ENCODE measurements at places on chromosomes 5 and 9.

DNA sequence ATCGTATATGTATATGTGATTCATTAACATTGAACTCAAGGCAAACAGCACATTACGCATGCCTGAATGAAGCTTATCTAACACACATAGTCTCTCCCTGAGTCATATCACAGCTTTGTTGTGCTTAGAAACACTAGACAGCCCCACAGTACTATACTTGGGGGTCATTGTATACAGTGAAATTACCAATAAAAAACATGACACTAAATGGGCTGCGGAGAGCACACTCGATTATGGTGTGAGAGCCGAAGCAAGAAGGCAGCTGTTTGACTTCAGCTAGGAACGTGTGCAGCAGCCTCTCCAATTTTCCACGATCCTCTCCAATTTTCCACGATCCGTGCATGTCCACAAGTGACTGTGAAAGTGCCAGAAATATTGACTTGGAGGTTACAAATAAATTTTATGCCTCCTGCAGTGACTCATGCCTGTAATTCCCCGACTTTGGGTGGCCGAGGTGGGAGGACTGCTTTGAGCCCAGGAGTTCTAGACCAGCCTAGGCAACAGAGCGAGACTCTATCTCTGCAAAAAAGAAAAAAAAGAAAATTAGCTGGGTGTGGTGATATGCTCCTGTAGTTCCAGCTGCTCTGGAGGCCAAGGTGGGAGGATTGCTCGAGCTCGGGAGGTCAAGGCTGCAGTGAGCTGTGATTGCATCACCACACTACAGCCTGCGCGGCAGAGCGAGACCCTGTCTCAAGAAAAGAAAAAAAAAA is 102.4 kb downstream of the DAPK1 start:
- DNase-seq = no peak

GRCh38 chr5:14906628-14907027 is 35.0 kb upstream of the ANKH start:
- DNase-seq = no peak

DNA sequence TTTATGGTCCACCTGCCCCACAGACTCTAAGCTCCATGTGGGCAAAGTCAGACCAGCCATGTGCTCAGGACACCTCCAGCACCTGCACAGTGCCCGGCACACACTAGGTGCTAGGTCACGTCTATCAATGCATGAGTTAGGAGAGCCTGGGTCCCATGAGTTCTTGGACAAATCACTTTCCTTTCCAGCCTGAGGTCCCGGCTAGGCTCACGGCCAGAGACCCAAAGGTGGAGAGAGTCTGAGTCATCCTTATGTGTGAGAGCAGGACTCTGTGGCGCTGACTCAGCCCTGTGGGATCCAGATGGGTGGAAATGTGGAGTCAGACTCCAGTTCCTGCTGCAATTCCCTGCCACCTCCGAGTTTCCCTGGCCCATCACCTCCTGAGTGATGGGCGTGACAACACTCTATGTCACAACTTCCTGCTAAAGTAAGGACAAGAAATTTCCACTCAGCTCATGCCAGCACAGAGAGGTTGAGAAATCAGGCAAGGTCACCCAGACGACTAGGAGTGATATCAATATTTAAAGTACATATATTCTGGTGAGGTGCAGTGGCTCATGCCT is 2.5 kb upstream of the ST6GALNAC4 start:
- DNase-seq = no peak

GRCh38 chr5:107501965-107502675 is 168.6 kb downstream of the EFNA5 start:
- no peak for DNase-seq

- no peak for DNase-seq
Observed at GRCh38 chr5:60366489-60366888, 333.5 kb downstream of the DEPDC1B start.

DNA sequence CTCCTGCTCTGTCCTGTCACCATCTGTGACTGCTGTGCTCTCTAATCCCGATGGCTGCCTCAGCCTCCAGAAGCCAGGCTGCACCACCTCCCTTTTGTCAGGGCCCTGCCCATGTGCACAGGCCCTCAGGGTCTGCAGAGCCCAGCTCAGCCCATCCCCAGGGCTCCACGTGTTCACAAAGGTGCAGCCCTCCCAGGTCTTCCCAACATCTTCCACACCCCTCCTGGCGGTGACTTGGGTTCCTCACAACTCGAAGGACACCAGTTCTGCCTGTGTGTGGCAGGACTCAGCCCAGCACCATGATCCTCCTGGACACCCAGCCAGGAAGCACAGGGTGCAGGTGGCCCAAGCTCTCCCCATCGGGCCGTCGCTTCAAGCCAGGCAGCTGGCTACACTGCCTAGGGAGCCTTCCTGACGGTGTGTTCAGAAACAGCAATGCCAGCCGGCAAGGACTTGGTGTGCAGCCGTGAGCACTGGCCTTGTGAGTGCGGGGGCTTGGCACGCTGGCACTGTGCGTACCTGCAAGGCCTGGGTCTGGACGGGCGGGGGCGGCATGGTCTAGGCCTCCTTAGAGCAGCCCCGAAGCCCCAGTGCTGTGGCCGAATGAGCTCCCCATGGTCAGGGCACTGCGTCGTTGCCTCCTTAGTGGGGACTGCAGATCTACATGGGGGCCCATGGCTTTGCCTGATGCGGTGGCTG is 96.1 kb downstream of the MRPL36 start:
- DNase-seq = no peak

DNA sequence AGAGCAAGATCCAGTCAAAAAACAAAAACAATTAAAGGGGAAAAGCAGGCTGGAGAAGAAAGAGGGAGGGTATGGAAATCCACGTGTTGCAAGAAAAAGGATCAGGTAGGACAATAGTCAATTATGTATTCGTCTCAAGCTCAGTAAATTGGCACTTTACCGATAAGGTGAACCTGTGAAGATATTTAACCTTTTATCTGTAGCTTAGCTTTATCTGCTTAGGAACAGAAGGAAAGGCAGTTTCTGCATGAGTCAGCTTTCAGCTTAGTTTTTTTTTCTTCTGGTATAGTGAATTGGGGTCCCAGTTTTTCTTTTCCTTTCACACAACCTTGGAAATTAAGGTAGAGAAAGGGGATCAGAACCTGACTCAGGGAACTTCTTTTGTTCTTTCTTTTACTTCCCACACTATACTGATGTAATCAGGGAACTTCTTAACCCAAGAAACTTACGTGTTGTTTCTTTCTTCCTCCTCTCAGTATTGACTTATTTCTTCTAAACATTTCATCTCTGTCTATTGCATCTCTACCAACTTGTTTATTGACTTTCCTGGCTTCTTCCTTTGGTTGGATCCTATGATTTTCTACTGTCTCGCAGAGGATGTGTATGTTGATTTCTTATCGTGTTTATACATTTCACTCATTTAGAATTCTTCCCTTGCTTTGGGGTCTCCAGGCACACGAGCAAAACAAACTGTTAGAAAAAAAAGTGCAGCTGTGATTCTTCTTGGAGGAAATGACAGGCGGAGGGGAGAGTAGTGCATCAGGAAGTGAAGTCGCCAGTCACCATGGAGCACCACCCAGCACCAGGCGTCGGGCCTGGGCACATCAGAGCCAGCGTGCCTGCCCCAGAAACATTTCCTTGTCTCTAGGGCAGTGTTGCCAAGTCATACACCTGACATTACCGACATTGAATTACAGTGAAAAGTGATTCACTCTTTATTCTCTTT is 123.0 kb upstream of the LHFPL2 start:
- DNase-seq = no peak

DNA sequence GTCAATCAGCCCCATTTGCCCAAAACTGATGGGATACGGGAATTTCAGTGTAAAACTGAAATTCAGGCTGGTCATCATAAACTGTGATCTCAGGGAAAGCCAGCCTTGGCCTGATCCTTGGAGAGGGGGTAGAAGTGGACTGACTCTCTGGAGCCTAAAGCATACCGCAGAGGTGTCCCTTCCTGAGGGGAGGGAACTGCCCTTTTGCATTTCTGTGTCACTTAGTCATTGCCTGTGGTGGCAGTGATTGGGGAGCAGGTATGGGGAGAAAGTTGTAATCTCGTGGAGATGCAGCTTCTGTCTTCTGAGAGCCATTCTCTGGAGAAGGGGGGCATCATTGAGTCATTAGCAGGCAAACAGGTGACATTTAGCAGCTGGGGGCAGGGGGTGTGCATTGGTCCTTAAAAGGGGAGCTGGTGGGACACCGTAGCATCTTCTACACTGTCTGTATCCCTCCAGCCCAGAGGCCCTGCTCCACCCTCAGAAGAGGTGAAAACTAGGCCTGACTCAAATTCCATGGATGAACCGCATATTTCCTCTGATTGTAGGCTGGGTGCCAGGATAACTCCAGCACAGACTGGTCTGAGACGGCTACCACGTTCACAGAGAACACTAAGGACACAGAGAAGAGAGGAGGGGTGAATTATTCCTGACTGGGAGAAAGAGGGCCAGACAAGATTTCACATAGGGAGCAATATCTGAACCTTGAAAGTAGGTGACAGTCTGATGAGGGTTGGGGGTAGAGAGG is 143.3 kb downstream of the SEC61B start:
- no peak for DNase-seq

- no peak for DNase-seq
Observed at GRCh38 chr5:68074633-68075032, 140.9 kb upstream of the PIK3R1 start.

GRCh38 chr5:150541895-150542294 is 34.0 kb downstream of the NDST1 start:
- DNase-seq = no peak

GRCh38 chr5:66164044-66164790 is 20.1 kb downstream of the SREK1 start:
- no peak for DNase-seq

- peak; percentile 78 for DNase-seq
Observed at GRCh38 chr9:72280913-72281500, 84.0 kb downstream of the ZFAND5 start.

DNA sequence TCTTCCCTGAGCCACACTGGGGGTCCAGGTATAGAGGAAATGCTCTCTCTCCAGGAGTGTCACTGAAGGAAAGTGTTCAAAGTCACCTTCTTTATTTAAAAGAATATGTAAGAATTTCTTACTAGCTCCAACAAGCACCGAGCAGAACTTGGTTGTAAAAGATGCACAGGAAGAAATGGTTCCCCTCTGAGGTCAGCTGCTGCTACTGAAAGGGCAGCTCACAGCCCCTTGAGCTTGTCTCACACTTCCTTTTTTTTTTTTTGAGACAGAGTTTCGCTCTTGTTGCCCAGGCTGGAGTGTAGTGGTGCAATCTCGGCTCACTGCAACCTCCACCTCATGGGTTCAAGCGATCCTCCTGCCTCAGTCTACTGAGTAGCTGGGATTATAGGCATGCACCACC is 77.2 kb downstream of the PRRT1B start:
- no peak for DNase-seq

DNA sequence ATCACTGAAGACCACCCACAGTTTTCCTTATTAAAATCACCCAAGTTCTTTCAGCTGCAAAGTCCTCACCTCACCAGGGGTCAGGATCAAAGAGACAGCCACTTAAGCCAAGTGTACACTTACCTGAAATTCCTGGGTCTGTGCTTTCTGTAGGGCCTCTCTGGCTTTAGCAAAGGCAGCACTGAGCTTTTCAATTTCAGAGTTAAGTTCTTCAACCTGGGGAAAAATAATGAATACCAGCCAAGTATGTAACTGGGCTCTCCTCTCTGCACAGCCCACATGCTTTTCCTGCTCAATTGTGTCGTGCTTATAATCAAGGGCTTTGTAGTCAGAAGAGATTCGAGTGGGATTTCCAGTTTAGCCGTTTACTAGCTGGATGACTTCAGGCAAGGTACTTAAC is 55.1 kb downstream of the CDK5RAP2 start:
- no peak for DNase-seq

- no peak for DNase-seq
Observed at GRCh38 chr5:172525996-172526360, 71.7 kb upstream of the SH3PXD2B start.

All from CD4-positive, alpha-beta T cell treated with Interleukin-17A for 4 hours (primary cell).